ENCODE measurements at places on chromosomes 4 and X.
A peak's percentile ranks its signal among the peaks of the same experiment; 100 is the strongest.

DNA sequence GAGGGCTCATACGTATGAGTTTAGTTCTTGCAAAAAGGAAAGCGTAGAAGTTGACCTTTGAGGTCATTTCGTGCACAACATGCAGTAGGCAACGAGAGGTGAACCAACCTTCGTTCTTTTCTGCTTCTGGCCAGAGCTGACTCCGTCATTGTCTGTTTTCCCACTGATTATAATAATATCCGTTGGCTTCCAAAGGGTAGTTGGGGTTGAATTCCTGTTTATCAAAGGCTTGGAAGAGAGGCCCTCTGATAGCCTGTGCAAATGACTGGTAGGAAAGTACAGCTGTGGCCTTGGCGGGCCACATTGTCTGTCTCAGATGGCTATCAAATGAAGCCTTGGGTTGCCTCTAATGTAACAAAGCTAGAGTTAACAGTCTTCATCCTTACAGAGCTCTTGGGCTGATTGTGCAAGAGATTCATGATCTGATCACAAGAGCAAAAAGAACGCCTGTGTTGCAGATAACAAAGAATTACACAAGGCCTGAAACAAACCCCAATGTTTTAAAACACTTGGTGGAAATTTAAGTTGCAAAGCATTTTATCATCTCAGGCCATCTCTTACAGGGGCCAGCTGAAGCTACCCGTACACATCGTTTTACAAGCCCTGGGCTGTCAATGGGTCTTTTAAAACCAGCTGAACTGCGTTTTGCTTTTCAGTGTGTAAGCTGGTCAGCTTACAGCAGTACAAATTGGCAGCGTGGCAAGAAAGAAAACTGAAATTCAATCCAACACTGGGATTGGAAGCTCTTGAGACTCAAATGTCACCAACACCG is 46.1 kb upstream of the FAM9C start:
- DNase-seq, result no peak

DNA sequence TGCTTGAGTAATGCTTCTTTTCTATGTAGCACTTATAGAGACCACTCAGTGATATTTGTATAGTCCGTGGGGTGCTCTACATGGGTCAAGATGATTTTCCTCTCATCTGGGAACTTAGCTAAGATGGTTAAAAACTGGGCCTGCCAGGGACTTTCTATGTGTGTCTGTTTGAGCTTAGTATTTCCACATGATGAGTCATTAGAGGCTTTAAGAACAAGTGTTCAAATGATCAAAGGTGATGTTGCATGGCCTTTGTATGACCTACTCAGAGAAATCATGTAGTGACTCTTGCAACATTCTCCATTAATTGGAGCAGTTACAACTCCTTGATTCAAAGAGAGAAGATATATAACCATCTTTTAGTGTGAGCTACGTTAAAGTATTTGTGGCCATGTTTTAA is 1480.5 kb upstream of the IGFBP7 start:
- no peak for DNase-seq

- peak; percentile 80 for DNase-seq
Observed at GRCh38 chrX:136577552-136577951, 45.5 kb downstream of the VGLL1 start.

GRCh38 chr4:102730968-102731533 is 29.7 kb downstream of the MANBA start:
- peak; percentile 84 for DNase-seq

DNA sequence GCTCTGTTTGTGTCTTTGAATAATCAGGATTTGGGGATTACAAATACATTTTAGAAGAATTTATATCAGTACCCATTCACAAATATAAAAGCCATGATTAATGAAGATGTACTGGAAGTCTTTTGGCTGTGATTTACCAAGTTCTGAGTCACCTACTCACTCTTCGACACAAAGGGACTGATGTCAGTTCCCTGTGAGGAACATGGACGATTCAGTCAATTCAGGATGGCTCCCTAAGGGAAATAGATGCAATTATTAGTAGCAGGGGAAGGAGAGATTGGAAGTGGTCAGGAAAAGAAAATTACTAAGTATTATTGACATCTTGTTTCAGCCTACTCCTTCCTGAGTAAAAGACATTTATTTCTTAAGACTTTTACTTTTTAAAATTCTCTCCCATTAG is 550.7 kb upstream of the SLIT2 start:
- DNase-seq, result no peak

GRCh38 chr4:26330186-26330787 is 9.5 kb downstream of the RBPJ start:
- DNase-seq, result no peak

DNA sequence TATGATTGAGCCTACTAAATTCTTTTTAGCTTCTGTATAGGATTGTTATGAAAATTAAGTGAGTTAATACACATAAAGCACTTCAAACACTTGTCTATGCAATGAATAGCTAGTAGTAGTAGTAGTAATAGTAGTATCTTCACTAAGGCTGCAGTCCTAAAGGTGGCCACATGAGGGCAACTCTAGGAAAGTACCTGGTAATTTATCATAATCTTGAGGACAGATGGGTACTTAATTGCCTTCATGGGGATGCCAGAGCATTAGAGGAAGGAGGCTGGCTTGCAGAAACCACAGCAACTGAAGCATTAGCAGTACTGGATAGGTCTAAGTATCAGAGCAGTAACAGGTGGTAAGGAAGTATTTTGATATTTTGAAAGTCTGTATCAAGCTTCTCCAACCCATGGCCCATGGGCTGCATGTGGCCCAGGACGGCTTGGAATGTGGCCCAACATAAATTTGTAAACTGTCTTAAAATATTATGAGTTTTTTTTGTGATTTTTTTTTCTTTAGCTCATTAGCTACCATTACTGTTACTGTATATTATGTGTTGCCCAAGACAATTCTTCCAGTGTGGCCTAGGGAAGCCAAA is 17.3 kb downstream of the NIPAL1 start:
- DNase-seq, result peak; percentile 82

DNA sequence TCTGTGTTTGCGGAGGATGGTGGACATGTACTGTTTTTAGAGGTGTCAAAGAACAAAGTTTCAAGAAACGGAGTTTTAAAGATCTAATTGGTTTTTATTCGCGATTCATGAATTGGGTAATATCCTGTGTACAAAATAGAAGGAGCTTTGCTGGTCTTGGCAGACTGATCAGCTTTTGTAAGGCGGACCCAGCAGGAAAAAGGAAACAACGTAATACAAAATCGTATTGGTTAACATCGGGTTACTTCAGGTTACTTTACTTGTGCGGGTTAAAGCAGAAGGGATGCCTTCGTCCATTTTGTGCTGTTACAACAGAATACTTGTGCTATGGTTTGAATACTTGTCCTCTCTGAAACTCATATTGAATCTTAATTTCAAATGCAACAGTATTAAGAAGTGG is 11.4 kb upstream of the NYX start:
- DNase-seq, result no peak

GRCh38 chrX:48558271-48558670 is 16.0 kb upstream of the RBM3 start:
- no peak for DNase-seq
